ENCODE measurements at places on chromosomes 5 and 9.

- no peak for DNase-seq
Observed at GRCh38 chr9:125088752-125089151, 54.6 kb downstream of the SCAI start.

DNA sequence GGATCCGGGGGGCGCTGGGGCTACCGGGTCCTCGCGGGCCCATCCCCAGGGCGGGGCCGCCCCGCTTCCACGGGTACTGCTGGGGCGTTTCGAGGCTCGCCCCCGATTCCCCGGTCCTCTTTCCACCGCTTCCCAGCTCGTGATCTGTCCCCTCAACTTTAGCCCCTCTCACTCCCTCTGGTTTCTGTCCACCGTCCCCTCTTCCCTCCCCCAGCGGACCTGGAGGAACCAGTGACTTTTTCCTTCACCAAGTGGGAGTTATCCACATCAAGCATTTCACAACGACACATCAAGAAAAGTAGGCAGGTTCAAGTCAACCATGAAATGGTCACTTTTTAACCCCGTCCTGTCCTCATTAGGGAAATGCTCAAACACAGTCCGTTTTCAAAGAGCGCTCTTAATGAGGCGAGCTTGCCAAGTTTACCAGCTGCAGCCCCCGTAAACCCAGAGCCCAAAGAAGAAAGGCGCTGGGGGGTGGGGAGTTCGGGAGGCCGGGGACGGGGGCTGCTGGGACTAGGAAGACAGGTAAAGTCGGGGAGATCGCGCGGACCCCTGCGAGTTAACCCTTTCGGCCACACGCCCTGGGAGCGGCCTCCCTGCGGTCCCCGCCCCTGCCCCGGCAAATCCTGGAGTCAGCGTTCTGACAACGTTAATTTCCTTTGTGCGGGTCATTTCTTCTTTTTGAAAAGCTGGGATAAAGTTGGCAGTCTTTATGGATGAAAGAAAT is 2.1 kb upstream of the NFIB start:
- DNase-seq: no peak

- DNase-seq: no peak
Observed at GRCh38 chr9:120889606-120890271, 12.8 kb upstream of the PHF19 start.

GRCh38 chr9:89383721-89384300 is 65.5 kb downstream of the SECISBP2 start:
- DNase-seq: no peak

- no peak for DNase-seq
Observed at GRCh38 chr5:14686517-14686916, 22.0 kb downstream of the OTULIN start.

Measured in activated T-cell treated with anti-CD3 and anti-CD28 coated beads, Interleukin-2, amount 50 U/mL, for 48 hours (primary cell).